ENCODE measurements at places on chromosomes 5 and 9.

DNA sequence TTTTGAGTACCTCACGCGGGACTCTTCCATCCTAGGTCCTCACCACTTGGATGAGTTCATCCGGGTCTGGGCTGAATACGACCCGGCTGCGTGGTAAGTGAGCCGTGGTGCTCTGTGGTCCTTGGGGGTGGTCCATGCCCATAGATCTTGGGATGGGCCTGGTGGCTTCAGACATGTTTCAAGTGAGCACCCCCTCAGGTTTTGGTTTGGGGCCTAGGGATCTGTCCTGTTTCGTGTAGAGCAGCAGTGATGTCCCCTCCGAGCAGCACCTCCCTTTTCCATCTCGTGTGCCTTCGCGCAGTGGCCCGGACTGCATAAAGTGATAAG, 218.9 kb downstream of the CACNA1B start:
- no peaks in the 10 kb centered on the region for H3K36me3 ChIP-seq
- no peaks in the 10 kb centered on the region for H3K4me1 ChIP-seq
- H3K4me3 ChIP-seq, result no peak overlapping the region
- H3K27ac ChIP-seq, result no peak overlapping the region
- no peak for DNase-seq

DNA sequence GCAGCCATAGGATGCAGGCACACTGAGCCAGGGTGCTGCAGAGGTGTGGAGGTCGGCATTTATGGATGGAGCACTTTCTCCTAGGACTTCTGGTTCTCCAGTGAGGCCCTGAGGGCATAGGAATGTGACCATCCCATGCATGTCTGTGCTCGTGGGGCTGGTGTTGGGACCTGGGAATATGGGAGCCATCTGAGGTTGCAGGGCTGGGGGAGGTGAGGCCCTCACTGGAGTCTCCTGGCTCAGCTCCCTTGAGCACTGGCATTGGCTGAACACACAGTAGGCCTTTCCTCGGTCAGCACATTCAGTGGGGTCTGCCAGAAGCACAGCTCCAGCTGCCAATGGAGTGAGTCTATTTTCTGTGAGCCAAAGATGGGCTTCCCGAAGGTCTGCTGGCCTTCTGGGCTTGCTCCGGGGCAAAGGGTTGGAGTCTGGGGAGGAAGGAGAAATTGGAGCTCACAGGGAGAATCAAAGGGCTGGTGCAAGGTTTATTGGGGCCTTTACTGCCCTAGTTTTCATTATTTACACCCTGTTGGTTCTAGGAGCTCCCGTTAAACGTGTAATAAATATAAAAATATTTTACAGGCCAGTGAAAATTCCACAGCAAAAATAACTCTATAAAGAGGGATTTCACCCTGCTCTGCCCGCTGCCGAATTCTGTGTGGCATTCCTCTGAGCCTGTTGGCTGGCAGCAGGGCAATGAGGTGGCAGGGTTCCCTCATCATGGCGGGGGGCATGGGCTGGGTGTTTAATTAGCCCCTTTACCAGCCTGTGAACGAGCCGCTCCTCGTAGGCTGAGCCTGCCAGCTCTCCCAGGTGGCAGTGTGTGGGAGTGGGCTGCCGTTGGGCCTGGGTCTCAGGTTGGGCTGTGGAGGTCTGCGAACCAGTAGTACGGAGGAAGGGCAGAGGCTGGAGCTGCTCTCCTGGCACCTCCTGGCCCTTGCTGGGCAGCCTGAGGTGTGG, 31.6 kb upstream of the PITX1 start:
- no peaks in the 10 kb centered on the region for H3K4me1 ChIP-seq
- H3K36me3 ChIP-seq, result no peaks in the 10 kb centered on the region
- no peak for DNase-seq

GRCh38 chr9:94270009-94270408, 10.9 kb downstream of the ZNF169 start:
- no peaks in the 10 kb centered on the region for H3K4me1 ChIP-seq
- H3K27me3 ChIP-seq, result no peaks in the 10 kb centered on the region
- no peaks in the 10 kb centered on the region for H3K36me3 ChIP-seq
- no peak overlapping the region for H3K27ac ChIP-seq
- DNase-seq, result no peak
- H3K4me3 ChIP-seq, result no peak overlapping the region

GRCh38 chr9:121682926-121683515, 31.6 kb downstream of the DAB2IP start:
- H3K27ac ChIP-seq, result no peak overlapping the region
- no peak for DNase-seq
- H3K4me3 ChIP-seq, result no peak overlapping the region
- H3K27me3 ChIP-seq, result no peaks in the 10 kb centered on the region
- no peaks in the 10 kb centered on the region for H3K36me3 ChIP-seq

DNA sequence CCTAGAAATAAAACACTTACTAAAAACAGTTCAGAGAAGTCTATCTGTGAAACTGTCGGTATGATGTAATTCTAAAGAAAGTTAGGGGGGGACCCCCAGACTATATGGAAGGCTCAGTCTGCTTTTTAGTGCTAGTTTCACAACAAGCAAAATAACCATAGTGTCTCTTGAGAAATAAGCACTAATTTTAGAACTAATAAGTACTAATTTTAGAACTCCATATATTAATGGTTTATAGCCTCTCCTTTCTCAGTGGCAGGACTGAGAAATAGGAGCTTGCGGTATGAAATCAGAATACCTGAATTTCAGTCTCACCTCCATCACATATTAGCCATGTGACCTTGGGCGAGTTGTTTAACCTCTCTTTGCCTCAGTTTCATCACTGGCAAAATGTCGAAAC, 1.4 kb upstream of the PHF24 start:
- H3K4me1 ChIP-seq, result peaks cover 5% of the 10 kb centered on the region
- no peaks in the 10 kb centered on the region for H3K36me3 ChIP-seq
- DNase-seq, result no peak
- no peak overlapping the region for H3K4me3 ChIP-seq
- peaks cover 41% of the 10 kb centered on the region for H3K27me3 ChIP-seq

- no peak for DNase-seq
- no peaks in the 10 kb centered on the region for H3K27me3 ChIP-seq
- no peaks in the 10 kb centered on the region for H3K36me3 ChIP-seq
- no peak overlapping the region for H3K27ac ChIP-seq
- H3K4me1 ChIP-seq, result peaks cover 28% of the 10 kb centered on the region
Observed at GRCh38 chr9:88326936-88327335, 61.3 kb upstream of the SPIN1 start.

GRCh38 chr9:20945269-20945668, 86.2 kb downstream of the HACD4 start:
- H3K4me1 ChIP-seq, result no peaks in the 10 kb centered on the region
- H3K4me3 ChIP-seq, result no peak overlapping the region
- no peak for DNase-seq
- no peak overlapping the region for H3K27ac ChIP-seq
- H3K36me3 ChIP-seq, result peaks cover 2% of the 10 kb centered on the region

DNA sequence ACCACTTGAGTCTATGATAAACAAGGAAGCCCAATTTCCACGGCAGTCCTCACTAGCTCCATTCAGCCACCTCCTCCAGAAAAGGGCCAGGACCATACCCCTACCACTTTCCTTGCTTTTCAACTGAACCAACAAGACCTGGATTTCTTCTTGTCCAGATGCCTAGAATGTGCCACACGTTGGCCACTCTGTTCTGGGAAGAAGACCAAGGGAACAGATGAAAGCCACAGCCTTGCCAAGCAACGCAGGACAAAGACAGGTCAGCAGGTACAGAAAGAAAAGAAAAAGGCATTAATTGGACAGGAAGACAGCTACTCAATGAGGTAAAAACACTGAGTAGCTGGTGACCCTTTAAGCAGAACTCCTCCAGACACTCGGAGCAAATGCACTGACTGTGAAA, 2.2 kb downstream of the CCNJL start:
- no peaks in the 10 kb centered on the region for H3K27me3 ChIP-seq
- no peaks in the 10 kb centered on the region for H3K36me3 ChIP-seq
- H3K4me3 ChIP-seq, result no peak overlapping the region
- DNase-seq, result no peak
- H3K4me1 ChIP-seq, result peaks cover 24% of the 10 kb centered on the region

- H3K4me1 ChIP-seq, result no peaks in the 10 kb centered on the region
- no peak for DNase-seq
- no peaks in the 10 kb centered on the region for H3K36me3 ChIP-seq
- no peaks in the 10 kb centered on the region for H3K27me3 ChIP-seq
Observed at GRCh38 chr5:149756354-149756753, 26.2 kb downstream of the PPARGC1B start.

DNA sequence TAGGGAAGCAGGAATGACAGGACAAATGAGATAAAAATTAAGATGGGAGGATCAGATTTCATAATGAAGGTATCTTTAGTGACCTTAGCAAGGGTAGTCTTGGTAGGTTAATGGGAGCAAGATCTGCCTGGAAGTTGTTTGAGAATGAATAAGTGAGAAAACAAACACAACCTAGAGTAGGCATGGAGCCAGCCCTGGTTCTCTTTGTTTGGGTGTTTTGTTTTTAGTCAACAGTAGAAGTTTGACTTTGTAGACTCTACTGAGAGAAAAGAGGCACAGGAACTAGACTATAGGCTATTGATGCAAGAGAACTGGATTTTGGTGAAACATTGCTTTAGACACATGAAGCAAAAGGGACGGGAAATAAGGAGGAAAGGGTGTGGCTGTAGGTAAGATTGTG, 40.3 kb downstream of the KCNN2 start:
- no peak overlapping the region for H3K4me3 ChIP-seq
- H3K27ac ChIP-seq, result no peak overlapping the region
- no peaks in the 10 kb centered on the region for H3K4me1 ChIP-seq
- no peaks in the 10 kb centered on the region for H3K36me3 ChIP-seq

DNA sequence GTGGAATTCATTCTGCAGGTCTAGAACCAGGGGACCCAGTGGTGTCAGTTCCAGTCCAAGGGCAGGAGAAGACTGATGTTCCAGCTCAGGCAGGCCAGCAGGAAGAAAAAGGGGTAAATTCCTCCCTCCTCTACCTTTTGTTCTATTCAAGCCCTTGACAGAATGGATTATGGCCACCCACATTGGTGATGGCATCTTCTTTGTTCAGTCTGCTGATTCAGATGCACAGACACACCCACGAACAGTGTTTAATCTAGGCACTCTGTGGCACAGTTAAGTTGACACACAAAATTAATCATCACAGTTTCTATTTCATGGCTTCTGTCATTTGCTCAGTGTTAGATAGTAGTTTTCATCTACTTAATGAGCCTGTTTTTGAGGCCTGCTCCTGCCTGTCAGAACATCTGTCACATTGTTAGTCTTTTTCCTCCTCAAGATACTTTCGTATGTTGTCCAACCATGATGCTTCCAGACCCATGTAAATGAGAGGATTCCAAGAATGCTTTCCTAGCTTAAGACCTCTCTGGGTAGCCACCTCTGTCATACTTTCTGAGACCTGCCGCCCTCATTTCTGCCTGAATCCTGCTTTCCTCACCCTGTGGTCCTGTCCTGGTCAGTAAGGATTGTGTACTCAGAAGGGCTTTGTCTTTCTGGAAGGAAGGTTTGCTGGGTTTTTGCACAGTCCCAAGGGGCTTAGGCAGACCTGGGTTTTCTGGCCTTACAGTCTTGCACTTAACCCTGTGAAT, 72.5 kb downstream of the SPIN1 start:
- no peak overlapping the region for H3K27ac ChIP-seq
- no peak overlapping the region for H3K4me3 ChIP-seq
- H3K36me3 ChIP-seq, result peaks cover 4% of the 10 kb centered on the region
- no peaks in the 10 kb centered on the region for H3K27me3 ChIP-seq
- no peaks in the 10 kb centered on the region for H3K4me1 ChIP-seq

- H3K4me3 ChIP-seq, result no peak overlapping the region
- H3K4me1 ChIP-seq, result no peaks in the 10 kb centered on the region
- no peaks in the 10 kb centered on the region for H3K27me3 ChIP-seq
- H3K27ac ChIP-seq, result no peak overlapping the region
- no peaks in the 10 kb centered on the region for H3K36me3 ChIP-seq
- no peak for DNase-seq
Observed at GRCh38 chr5:78811121-78811817, 162.7 kb upstream of the LHFPL2 start.

GRCh38 chr9:136364942-136365774, 1.6 kb upstream of the DNLZ start:
- H3K27me3 ChIP-seq, result no peaks in the 10 kb centered on the region
- no peak overlapping the region for H3K4me3 ChIP-seq
- H3K36me3 ChIP-seq, result peaks cover 2% of the 10 kb centered on the region
- DNase-seq, result no peak
- H3K27ac ChIP-seq, result no peak overlapping the region

DNA sequence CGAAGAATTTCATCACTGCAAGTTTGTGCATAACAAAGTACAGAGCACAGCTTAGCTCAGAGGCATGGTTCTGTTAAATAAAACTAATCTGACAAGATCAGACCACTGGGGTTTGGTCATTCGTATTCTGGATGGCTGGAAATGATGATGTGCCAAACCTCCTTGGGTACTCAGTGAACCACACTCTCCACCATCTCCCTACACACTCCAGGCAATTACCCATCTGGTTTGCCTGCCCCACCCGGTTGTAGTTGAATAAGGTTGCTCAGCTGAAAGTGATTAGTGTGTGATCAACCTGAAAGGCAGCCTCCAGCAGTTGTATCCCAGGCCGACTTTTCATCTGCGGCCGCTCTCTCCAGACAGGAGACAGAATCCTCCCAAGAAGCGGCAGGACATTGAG, 371.4 kb downstream of the TLE1 start:
- DNase-seq, result no peak
- no peaks in the 10 kb centered on the region for H3K27me3 ChIP-seq
- no peaks in the 10 kb centered on the region for H3K36me3 ChIP-seq
- no peak overlapping the region for H3K27ac ChIP-seq
- H3K4me1 ChIP-seq, result no peaks in the 10 kb centered on the region

GRCh38 chr9:132673355-132673754, 3.1 kb downstream of the GTF3C4 start:
- H3K4me3 ChIP-seq, result no peak overlapping the region
- no peaks in the 10 kb centered on the region for H3K27me3 ChIP-seq
- H3K36me3 ChIP-seq, result peaks cover 6% of the 10 kb centered on the region
- no peak overlapping the region for H3K27ac ChIP-seq

DNA sequence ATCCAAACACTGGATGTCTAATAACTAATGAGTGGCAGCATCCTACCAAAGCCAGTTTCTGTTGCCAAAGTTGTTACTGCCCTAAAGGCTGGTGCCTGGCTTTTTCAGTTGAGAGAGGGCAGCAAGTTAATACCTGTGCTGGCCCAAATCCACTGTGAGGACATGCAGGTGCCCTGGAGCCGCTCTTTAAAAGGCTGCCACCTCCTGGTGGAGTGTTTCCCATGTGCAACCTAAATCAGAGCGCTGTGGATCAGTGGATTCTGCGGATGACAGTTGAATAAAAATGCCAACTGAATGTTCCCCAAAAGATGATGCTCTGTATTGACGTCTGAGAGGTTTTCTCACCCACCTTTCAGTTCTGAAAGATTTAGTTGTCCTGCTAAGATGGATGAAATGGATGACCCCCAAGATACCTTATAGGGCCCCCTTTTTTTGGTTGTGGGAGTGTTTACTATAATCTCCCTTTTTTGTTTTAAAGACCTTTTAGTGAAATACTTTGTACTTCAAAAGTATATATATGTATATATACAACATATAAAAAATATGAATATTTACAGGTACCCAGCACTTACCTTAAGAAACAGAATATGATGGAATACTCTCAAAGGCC, 146.4 kb downstream of the EGFLAM start:
- H3K27me3 ChIP-seq, result peaks cover 10% of the 10 kb centered on the region
- H3K4me1 ChIP-seq, result no peaks in the 10 kb centered on the region
- peak; percentile 21 for DNase-seq
- H3K4me3 ChIP-seq, result no peak overlapping the region

GRCh38 chr5:40386289-40386688, 293.4 kb upstream of the PTGER4 start:
- no peaks in the 10 kb centered on the region for H3K27me3 ChIP-seq
- H3K36me3 ChIP-seq, result no peaks in the 10 kb centered on the region
- no peak overlapping the region for H3K4me3 ChIP-seq
- H3K27ac ChIP-seq, result peak overlapping the region; percentile 34
- peaks cover 26% of the 10 kb centered on the region for H3K4me1 ChIP-seq

- no peak overlapping the region for H3K27ac ChIP-seq
- H3K36me3 ChIP-seq, result no peaks in the 10 kb centered on the region
- DNase-seq, result no peak
- no peak overlapping the region for H3K4me3 ChIP-seq
Observed at GRCh38 chr5:168747987-168748777, 169.0 kb upstream of the PANK3 start.
